ENCODE measurements at places on chromosomes 7 and 10. TPM values are rescaled to one million over a fixed set of nuclear protein-coding genes. Genes with fewer than 3 reads are reported as not detected.

DNA sequence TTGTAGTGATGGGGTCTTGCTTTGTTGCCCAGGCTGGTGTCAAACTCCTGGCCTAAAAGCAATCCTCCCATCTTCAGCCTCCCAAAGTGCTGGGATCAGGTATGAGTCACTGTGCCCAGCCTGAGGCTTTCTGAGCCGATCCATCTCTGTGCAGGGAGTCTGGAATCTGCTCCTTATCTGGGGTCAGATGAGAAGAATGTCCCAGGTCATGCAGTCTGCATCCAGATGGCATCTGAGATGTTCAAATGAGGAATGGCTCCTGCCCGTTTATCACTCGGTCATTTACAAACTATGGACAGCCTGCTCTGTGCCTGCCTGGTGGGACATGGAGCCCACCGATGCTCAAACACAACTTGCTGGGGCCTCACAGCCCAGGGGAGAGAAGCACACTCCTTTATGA lies 11.1 kb upstream of the SLC18A3 start:
- DNase-seq = peak; percentile 52

DNA sequence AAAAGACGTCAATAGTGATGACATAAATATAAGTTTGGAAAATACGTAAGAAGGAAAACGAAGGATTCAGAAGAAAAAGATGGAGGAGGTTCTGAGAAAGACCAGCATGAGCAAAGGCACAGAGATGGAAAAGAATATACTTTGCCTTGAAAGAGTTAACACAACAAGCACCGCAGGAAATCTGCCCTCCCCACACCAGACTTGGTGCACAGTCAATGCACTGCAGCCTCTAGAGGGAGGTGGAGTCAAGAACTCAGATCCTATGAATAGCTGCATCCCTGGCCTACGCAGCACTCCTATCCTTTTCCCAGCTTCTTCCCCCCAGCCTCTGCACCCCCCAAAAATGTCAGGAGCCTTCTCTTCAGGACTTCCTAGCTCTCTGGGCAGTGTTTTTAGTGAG lies 1370.6 kb upstream of the LRRTM3 start:
- no peak for DNase-seq

DNA sequence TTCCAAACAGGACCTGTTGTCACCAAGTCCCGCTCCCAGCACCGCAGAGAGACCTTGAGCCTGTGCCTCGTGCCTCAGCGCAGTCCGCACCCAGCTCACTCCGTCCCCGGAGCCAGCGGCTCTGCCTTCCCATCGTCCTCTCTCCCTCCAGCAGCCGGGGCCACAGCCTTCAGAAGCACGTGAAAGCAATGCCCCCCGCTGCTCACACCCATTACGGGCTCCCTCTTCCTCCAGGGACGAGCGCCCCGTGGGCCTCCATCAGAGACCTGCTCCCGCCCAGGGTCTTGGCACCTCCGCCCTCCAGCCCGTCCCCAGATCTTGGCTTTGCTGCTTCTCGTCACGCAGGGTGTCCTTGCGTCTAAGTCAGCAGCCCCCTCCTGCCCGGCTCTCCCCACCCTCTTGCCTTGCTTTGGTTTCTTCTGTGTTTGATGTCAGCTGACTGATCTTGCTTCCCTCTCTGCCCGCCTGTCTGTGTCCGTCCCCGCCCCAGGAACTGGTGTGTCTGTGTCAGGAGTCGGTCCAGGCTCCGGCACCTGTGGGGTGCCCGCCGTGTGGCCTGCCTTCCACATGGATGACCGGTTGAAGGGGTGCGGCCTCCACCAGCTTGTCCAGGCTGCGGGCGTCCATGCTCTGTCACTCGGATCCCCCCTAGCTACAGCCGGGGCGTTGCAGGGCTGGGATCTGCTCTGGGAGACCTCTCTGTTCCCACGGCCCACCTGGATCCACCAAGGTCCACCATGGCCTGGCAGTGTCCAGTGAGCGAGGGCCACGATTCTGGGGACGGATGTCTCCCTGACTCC lies 61.9 kb downstream of the FOXL3 start:
- no peak for DNase-seq

GRCh38 chr10:124551097-124551496 lies 89.5 kb downstream of the LHPP start:
- no peak for DNase-seq

The SLC13A4 gene
- total RNA-seq = not detected

- no peak for DNase-seq
These were observed 203.9 kb downstream of the FAM107B start for GRCh38 chr10:14570800-14571199.

DNA sequence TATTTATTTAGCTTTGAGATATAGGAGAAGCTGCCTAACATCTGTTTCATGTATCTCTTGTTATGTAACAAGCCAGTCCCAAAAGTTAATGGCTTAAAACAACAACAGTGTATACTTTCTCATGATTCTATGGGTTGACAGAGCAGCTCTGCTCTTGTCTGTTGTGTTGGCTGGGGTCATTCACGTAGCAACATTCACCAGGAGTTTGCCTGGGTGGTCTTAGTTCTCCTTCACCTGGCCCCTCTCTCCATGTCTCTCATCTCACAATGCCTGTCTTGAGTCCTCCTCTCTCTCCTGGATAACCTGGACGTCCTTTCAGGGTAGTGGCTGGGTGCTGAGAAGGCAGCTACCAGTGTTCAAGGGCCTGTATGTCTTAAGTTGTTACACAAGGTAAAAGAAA lies 27.5 kb downstream of the INPP5F start:
- DNase-seq = no peak

Measured in A172 (cell line).